ENCODE measurements at places on chromosomes 7 and 10.

GRCh38 chr7:121211253-121211652 lies 117.5 kb upstream of the WNT16 start:
- DNase-seq, result no peak

DNA sequence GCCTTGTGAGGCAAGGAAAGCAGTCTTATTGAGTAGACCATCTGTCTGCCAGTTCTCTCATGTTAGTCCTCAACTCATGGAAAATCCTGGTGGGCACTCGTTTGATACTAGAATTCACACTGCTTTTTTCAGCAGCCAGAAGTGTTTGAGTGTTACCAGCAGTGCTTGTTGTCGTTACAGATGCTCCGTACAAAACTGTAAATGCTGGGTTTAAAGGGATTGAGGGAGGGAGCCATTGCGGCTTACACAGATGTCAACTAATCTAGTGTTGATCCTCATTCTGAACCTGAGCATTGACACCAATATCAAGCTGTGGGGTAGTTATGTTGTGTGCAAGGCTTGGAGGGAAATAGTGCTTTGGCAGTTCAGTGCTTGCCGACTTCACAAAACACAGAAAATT lies 348.6 kb downstream of the AUTS2 start:
- DNase-seq, result no peak

DNA sequence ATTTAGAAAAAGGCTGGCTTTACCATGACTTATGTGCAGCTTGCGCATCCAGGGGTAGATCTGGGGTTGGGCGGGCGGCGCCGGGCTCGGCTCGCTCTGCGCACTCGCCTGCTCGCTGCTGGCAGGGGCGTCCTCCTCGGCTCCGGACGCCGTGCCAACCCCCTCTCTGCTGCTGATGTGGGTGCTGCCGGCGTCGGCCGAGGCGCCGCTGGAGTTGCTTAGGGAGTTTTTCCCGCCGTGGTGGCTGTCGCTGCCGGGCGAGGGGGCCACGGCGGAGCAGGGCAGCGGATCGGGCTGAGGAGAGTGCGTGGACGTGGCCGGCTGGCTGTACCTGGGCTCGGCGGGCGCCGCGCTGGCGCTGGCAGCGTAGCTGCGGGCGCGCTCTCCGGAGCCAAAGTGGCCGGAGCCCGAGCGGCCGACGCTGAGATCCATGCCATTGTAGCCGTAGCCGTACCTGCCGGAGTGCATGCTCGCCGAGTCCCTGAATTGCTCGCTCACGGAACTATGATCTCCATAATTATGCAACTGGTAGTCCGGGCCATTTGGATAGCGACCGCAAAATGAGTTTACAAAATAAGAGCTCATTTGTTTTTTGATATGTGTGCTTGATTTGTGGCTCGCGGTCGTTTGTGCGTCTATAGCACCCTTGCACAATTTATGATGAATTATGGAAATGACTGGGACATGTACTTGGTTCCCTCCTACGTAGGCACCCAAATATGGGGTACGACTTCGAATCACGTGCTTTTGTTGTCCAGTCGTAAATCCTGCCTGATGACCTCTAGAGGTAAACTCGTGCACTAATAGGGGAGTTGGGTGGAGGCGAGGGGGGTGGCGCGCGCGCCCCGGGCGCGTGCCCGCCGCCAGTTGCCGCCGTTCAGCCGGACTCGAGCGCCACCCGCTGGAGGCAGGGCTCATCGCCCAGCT lies at the start of gene HOXA5:
Gene HOXA5 (minus strand): TSS at position 659 of the 927 bp plus-strand sequence. CDS start 74 bp downstream, at position 585.
- DNase-seq, result no peak

GRCh38 chr7:33700001-33700899 lies 205.1 kb upstream of the BMPER start:
- no peak for DNase-seq

DNA sequence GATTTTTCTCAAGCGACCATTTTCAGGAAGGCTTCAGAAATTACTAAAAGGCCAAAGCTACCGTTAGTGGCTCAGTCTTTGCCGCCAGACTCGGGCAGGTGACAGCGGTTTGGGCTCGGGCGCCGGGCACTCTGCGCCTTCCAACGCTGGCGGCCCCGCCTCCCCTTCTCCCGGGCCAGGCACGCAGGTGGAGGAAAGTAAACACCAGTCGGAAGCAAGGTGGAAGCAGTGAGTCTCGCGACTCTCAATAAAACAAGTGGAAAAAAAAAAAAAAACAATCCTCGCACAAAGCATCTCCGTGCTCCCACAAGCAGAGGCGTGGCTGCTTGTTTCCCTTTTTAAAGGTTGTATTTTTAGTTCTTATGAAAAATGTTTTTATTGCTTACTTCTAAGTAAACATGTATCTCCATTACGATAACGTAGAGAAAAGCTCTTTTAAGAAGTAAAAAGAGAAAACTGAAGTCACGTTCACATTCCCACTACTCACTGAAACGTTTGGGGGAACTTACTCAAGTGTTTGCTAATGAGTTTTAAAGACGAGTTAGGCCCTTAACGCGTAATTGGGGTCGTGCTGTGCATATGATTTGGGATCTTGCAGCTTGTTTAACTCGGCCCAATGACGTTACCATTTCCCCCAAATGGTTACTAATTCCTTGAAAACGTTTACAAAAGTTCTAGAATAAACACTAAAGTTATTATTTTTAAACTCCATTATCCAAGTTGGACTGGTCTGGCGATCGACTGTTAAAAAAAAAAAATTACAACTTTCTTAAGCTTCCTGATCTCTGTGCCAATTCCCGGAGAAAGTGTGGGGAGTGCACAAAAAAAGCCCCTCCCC lies 864 bp downstream of the CDCA7L start:
- peak; percentile 57 for DNase-seq

DNA sequence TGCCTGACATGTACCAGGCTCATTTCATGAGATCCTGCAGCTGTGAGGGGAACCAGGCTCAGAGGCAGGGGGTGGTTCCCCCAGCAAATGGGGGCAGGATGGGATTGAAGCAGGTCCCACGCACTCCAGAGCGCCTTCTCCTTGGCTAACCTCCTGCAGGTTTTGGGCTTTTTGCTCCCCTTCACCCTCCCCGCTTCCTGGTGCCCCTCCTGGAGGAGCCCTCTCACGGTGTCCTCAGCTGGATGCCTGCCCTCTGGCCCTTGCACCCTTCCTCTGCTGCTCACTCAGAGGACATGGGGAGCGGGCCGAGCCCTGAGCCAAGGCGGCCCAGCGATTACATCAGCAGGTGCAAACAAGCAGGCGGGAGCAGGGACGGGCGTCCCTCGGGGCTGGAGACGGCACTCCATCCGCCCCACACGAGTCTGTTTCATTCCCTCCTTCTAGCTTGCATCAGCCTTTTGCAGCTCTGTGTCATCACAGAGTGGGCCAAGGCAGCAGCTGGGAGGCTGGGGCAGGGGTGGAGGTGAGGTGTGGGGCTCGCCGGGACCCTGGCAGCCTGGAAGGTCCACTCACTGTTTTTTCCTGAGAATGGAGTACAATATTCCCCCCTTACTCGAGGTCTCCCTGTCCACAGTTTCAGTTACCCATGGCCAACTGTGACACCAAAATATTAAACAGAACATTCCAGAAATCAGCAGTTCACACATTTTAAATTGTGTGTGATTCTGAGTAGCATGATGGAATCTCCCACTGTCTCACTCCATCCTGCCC lies 52.7 kb upstream of the SLC29A3 start:
- DNase-seq, result no peak

All from stimulated activated naive CD8-positive, alpha-beta T cell treated with anti-CD3 and anti-CD28 coated beads, Interleukin-15, Interleukin-2, amounts not matched to agents 100 U/mL and 50 U/mL, for 24 hours (primary cell).